Skeletal muscle cell (primary cell): ENCODE measurements at places on chromosomes 11 and 22.

DNA sequence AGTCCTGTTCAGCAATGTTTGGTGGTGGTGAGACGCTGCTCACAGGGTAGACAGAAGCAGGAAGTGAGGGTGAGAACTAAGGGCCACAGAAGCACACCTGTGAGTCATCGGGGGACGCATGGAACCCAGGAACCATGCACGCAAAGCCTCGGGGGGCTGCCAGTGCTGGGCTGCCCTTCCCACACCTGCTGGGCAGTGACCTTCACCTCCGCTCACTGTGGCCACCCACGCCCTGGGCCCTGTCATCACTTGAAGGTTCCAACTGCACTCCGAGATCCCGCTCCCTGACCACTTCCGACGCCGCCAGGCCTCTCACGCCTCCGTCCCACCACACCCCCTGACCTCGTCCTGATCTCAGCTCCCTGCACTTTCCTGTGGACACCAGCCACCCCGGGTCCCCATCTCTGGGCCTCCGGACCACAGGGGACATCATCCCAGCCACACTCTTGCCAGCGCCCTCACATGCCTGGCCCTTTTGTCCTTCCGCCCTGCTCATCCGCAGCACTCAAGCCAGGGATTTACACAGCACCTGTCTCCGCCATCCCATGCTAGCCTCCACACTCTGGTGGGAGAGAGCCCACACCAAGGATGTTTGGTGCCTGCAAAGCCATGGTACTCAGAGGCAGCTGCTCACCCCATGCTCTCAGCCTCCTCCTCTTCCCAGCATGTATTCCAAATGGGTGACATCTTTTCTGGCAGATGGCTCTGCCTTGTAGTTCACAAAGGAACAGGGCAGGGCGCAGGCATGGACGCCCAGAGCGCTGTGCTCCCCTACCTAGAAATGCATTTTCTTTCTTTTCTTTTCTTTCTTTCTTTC is 23.1 kb upstream of the ATXN10 start:
- no peak for DNase-seq

- DNase-seq = no peak
These were observed 646.2 kb upstream of the ANO5 start for GRCh38 chr11:21546703-21547102.

DNA sequence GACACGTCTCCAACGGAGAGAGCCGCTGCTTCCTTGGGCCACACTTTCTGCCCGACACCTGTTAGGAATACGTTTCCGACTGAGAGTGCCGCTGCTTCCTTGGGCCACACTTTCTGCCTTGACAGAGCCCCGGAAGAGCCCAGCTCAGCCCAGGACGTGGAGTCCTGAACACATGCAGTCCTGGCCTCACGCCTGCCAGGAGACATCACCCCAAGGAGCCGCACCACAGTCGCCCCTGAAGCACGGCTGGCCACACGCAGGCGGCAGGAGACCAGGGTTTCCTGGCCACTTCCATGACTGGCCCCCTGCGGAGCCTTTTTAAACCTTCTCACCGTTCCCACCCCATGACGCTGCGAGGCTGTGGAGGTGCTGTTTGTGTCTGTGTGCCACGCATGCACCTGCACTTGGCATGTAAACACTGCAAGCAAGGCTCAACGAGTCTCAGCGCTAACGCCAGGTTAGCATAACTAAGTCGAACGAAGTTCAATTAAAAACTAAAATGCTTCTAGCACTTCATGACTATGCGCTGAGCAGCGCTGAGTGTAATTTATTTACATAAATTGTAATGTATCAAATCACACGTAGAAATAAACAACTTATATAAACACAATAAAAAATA is 8.8 kb downstream of the TOLLIP start:
- no peak for DNase-seq

DNA sequence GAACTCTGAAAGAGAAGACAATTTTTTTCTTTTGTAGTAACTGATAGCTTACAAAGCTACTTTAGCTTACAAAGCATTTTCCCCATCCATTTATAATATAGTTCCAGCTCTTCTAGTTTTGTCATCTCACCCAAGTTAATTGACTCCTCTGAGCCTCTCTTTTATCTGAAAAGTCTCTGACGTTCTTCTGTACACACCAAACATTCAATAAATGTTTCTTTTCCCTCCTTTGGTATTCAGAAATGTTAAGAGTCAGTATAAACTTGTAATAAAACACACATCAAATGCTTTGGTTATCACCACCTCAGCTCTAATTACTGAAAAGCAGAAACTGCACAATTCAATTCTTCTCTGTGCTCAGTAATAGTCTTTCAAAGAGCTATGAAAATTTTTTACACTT is 5.9 kb downstream of the CCDC90B start:
- DNase-seq = no peak

DNA sequence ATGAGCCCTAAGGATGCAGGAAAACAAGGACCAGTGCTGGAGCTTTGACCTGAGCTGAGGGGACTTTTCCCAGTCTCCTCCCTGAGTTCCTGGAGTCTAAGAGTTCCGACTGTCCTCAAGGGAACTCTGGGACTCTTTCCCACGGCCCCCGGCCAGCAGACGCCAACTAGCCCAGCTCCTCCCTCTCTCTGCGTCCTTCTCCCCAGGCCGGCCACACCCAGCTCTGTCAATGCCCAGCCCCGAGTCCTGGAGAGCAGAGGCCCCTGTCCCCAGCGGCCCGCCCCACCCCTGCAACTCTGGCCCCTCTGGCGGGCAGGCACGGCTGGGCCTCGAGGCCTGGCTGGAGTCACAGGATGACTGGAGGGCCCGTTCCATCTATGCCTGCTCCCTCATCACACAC is 29.8 kb downstream of the NECTIN1 start:
- no peak for DNase-seq

DNA sequence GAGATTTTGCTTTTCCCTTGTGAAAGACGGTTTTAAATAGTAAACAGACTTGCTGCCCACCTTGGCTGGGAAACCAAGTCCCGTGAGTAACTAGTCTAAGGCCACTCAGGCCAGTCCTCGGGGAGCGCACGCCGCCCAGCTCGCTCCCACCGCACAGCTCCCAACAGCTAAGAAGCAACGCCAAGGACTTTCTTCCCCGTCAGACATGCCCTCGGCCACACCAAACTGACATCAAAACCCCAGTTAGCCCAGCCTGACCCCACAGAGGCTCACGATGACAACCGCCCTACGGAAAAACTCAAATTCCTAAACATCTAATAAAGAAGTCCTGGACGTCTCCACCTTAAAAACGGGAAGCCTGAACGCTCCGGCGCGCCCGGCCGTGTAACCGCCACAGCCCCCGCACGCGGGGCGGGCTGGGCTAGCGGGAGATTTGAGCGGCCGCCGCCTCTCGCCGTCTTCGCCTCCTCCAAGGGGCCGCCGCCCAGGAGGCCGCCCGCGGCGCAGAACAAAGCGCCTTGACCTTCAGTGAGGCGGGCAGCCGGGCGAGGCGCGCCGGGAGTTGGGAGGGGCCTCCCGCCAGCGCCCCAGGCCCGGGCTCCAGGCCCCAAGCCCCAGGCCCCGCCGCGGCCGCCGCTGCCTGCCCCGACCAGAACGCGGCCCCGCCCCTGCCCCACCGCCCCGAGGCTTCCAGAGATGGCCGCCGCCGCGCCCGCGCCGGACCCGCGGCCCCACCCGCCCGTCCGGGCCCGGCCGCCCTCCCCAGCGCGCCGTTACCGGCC is 486 bp downstream of the NAP1L4 start:
- DNase-seq = no peak

DNA sequence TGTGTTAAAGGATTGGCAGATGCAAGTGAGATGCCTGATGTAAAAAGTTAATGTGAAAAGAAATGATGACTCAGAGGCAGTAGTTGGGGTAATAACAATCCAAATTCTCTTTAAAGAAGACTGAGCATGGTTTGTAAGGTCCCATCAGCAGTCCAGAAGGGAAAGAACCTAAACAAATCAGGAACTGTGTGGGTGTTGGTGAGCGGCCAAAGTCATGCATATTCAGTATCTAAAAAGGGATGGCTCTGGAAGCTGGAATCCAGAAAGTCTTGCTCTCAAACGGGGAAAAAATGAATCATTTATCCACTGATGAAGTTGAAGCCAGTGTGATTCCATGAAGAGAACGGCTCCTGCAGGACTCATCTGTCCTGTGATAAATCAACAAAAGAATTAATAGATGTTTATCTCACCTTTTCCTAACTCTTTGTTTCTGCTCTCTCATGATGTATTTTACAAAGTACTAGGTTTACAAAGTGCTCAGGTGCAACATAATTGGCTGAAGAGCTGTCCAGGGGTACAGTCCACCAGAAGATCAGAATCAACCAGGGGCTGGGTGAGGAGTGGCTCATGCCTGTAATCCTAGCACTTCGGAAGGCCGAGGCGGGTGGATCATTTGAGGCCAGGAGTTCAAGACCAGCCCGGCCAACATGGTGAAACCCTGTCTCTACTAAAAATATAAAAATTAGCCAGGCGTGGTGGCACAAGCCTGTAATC is 20.5 kb upstream of the SORL1-AS1 start:
- no peak for DNase-seq

- no peak for DNase-seq
These were observed 65.4 kb upstream of the ZC3H12C start for GRCh38 chr11:110027627-110028371.

DNA sequence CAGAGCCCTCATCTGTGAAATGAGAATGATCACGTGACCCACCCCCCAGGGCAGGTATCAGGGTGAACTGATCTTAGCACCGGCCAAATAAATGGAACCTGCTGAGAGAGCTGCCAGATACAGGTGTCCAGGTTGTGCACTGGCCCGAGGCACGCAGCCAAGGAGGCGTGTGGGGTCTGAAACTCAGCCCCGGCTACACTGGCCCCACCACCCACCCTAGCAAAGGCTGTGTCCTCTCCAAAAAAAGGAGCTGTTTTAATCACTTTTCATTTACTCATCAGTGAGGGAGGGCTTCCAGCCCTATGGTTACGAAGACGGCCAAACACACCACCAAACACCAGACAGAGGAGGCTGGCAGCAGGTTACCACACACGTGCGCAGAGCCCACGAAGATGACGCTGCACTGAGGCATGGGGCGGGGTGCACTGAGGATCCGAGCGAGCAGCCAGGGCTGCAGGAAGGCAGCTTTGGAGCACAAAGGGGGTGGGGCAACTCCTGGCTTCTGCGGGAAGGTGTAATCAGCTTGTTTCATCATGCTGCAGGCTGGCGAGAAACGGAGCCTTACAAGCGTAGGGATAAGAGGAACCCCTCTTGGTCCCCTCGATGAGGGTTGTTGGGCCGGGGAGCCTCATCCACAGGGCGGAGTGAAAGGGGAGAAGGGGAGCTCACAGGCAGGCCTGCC is 19.5 kb upstream of the SLC22A12 start:
- no peak for DNase-seq

DNA sequence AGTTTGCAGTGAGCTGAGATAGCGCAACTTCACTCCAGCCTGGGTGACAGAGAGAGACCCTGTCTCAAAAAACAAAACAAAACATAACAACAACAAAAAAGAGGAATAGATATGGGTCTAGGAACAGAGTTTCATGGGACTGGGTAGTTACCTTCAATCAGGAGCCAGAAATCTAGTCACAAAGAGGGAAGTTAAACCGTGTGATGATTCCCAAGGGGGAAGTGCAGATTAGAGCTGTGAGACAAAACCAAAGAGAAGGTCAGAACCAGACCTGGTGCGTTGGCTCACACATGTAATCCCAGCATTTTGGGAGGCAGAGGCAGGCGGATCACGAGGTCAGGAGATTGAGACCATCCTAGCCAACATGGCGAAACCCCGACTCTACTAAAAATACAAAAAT is 42.1 kb upstream of the LARGE1 start:
- DNase-seq = no peak

GRCh38 chr11:128684549-128685401 is 9.1 kb upstream of the FLI1 start:
- no peak for DNase-seq

DNA sequence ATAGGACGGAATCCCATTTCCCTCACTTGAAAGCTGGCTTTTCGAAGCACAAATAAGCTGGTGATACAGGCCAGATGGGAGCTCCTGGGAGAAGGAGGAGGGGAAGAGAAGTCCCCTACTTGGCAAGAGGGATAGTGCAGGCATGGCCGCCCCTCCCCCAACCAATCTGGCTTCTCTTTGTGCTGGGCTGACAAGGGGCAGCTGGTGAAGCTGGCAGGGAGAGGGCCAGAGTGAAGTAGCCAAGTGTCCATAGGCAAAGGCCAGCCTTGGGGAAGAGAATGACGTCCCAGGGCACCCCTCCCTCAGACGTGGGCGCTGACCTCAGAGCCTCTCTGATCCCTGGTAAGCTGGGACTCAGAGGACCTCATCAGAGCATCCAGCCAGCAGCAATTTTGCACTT is 78.7 kb upstream of the GRAMD1B start:
- DNase-seq = no peak
